Fibroblast of mammary gland (primary cell): ENCODE measurements at places on chromosomes 2 and 18.

DNA sequence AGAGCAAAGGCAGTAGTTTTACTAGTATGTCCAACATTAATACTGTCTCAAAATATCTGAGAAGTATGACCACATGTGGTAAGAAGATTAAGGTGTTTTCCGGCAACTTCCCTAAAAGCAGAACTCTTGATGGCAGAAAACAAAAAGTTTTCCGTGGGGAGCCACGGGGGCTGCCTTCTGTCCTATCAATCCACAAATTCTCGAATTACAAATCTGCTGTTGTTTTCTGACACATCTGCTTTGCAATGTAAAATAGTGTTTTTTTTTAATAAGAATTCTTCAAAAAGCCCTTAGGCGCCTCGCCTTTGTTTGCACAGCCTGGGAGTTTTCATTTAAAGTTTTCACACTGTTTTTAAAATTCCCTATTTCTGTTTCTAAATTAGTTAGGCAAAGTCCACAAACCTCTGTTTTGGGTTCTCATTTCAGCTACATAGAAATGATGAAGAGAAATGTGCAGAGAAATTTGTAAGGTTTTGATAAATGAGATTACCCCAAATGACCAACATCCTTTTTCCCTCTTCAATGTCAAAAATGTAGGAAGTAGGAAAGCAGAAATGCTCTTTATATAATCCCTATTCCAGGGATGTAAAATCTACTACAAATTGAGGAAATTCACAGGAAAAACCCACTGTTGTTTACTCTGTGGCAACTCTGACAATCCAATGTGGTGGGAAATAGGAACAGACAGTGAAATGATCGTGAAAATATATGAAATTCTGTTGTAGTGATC, 385.8 kb downstream of the ZEB2 start:
- DNase-seq = no peak

DNA sequence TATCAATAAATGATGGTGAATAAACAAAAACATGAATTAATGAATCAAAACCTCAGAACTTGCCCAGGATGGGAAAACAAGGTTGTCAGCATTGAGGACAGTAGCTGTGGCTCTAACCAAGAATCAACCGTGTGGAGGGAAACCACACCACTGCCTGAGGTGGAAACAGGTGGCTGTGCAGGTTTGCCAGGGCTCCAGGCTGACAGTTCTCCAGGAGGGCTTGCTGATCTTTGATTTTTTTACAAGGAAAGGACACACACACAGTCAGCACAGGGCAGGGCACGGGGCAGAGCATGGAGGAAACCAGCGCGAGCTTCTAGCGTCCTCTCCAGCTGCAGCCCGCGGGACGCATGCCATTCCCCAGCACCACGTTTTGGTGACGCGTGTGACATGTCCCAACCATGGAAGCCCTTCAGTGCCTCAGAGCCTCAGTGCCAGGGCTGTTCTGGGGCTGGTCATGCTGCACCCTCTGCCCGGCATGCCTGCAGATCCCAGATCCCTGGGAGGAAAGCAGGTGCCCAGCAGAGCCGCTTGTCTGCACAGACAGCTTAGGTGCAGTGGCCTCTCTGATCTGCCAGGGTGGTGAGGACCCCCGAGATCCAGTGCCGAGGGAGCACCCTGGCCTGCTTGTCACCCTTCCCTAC, 15.8 kb upstream of the AGXT start:
- no peak for DNase-seq

GRCh38 chr2:42922790-42923579, 130.6 kb upstream of the HAAO start:
- DNase-seq = peak; percentile 95

DNA sequence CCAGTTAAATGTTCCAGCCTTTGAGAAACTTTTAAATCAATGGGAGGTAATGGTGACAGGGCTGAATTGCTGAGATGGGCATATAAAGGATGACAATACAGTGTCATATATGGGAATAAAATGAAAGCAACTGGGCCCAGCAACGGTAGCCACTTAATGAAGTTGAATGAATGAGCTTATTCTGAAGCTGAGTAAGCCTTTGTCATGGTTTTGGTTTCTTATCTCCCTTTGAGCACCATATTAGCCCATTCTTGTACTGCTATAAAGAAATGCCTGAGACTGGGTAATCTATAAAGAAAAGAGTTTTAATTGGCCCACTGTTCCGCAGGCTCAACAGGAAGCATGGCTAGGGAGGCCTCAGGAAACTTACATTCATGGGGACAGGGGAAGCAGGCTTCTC, 3.5 kb upstream of the THUMPD2 start:
- DNase-seq = no peak

- peak; percentile 69 for DNase-seq
These were observed 31.2 kb downstream of the MARCHF4 start for GRCh38 chr2:216341121-216341520.

- DNase-seq = peak; percentile 39
These were observed 37.8 kb downstream of the COMMD1 start for GRCh38 chr2:61943251-61943650.

GRCh38 chr2:69059731-69060290, 46.8 kb downstream of the ANTXR1 start:
- peak; percentile 16 for DNase-seq

DNA sequence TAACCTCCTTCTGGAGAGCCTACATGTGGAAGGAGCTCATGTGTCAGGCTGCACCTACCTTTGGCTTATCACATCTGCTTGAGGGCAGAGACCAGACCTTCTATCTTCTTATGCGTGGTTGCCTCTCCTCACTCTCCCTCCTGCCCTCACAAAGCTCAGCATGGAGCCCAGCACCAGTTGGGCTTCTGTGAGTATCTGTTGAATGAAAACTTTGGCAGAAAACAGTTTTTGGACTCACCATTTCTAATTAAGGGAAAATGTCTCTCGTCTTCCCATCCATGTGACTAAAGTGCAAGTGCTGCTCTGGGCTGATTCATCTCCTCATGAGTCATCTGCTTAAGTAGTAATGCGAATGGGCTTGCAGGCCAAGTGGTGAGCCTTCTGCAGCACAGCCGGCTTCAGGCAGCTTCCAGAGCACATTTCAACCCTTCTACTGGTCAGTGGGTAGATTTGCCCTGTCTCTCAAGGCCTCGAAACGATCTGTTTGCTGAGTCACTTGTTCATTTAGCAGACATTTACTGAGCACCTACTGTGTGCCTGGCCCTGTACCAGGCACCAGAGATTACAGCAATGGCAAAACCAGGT, 102.6 kb downstream of the VSNL1 start:
- peak; percentile 98 for DNase-seq

- DNase-seq = no peak
These were observed 899.7 kb upstream of the CDH2 start for GRCh38 chr18:29076645-29077044.

DNA sequence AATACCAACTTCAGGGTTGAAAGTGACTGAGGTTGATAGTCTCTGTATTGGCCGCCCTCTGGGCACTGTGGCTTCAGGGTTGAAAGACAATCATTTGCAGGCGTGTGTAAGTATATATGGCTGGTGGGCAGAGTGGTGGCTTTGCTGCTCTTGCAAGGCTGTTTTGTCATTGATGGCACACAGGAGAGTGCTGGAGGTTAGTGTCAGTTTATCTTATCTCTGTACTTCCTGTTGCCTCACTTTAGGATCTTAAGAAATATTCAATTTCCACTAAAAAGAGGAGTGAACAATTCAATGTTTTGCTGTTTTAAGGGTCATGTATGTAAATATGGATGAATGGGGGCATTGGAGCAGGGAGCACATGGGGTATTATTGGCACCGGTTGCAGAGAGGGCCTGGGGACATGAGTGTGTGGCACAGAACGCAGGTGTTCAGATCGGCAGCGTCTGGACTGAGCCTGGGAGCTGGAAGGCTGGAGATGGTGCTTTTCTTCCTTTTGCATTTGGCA, 51.5 kb downstream of the NCK2 start:
- DNase-seq = no peak

DNA sequence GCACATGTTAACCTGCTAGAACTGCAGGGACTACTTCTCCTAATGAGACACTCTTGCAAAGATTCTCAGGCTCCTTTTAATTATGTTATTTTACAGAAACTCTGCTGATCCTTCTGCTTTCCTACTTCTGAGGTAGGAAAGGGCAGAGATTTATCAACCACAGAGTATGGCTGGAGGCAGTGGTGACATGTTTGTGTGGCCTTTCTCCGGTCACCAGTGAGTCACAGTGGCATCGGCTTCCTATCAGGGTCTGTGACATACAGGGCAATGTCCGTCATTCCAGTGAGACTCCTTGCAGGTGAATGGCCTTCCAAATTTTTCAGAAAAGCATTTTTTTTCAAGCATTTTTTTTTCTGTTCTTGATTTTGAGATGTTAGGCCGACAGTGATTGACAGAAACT, 180.7 kb upstream of the LYPD1 start:
- no peak for DNase-seq

DNA sequence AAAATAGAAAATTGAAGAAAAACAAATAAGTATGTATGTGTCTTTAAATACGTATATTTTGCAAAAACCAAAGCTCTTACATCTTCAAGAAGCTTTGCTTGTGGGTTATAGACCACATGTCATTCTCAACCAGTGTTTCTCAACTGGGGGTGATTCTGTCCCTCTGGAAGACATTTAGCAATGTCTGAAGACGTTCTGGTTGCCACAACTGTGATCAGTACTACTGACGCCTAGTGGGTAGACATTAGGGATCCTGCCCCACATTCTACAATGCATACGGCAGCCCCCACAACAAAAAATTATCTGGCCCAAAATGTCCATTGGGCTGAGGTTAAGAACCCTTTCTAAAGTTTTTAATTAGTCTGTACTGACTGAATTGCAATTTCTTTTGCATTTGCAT, 48.4 kb downstream of the UNC50 start:
- DNase-seq = no peak

- DNase-seq = no peak
These were observed 36.6 kb downstream of the SCTR start for GRCh38 chr2:119487434-119488244.

DNA sequence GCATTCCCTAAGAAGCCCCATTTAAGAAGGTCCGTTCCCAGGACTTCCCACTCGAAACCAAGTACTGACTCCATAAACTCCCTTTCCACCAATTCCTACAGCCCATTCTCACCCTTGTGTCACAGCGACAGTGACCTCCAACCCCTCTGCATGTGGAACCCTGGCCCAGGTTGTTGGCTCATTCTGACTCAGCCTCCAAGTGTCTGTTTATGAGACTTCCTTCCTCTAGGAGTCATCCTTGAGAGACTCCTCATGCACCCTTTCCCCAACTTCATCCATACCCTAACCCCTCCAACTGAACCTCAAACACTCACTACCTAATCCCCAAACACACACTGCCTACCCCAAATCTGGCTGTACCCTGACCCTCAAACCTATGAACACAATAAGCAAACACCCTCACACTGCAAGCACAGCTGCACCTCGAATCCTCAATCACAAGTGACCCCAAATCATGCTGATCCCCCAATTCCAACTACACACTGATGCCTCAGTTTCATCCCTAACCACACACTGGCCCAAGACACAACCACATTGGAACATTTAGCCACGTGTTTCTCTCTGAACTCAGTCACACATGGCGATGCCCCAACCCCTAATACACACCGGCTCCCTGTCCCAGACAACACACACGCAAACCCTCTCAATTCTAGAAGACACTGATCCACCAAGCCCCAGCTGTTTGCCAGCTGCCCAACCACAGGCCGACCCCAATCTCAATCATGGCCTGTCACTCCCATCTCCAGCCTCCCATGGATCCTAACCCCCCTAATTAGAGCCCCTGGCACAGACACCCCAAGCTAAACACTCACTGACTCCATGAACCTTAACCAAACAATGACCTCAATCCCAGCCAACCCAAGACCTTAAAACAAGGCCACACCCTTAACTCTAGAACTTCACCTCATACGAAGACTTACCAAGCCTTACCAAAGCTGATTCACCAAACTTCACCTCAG, 219.6 kb downstream of the CYP26B1 start:
- peak; percentile 46 for DNase-seq

DNA sequence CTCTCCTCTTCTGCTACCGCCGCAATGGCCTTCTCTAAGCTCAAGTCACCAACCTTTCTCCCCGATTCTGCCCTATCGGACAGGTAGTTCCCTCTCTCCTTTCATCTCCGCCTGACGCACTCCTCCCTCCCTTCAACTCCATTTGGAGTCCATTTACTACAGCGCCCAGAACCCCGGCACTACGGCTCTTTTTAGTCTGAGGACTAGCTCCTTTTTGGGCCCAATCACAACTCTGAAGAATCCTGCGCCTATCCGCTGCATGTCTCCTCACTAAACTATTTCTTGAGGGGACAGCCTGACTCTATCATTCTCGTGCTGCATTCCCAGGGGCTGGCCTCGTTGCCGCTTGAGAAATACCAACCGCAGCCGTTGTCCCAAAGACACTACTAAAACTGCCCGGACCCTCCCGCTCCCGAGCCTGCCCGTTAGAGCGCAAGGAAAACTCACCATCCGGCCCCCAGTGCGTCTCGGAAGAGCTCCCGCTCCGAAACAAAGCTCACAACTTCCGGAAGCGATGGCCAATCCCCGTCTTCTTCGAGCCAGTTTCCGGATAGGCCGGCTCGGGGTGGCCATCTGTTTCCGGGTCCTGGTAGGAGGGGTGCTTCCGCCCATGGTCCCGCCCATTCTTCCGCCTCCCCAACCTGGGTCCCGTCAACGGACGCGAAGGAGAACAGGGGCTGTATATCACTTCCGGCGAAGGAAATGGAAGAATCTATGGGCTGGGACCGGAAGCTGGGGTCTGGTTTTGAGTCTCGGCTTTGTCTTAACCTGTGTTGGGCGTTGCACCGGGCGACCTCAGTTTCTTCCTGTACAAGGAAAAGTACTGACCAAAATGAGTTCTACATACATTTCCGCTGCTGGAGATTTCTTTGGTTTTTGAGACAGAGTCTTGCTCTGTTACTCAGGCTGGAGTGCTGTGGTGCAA, at the start of gene TPRKB:
Gene TPRKB (minus strand): TSS at position 491 of the 925 bp plus-strand sequence. CDS start 2,776 bp downstream, outside the sequence.
- peak; percentile 97 for DNase-seq

GRCh38 chr18:13477147-13477683, 249.1 kb downstream of the FAM210A start:
- no peak for DNase-seq

- no peak for DNase-seq
These were observed 75.7 kb downstream of the BCL2L11 start for GRCh38 chr2:111196435-111196834.

DNA sequence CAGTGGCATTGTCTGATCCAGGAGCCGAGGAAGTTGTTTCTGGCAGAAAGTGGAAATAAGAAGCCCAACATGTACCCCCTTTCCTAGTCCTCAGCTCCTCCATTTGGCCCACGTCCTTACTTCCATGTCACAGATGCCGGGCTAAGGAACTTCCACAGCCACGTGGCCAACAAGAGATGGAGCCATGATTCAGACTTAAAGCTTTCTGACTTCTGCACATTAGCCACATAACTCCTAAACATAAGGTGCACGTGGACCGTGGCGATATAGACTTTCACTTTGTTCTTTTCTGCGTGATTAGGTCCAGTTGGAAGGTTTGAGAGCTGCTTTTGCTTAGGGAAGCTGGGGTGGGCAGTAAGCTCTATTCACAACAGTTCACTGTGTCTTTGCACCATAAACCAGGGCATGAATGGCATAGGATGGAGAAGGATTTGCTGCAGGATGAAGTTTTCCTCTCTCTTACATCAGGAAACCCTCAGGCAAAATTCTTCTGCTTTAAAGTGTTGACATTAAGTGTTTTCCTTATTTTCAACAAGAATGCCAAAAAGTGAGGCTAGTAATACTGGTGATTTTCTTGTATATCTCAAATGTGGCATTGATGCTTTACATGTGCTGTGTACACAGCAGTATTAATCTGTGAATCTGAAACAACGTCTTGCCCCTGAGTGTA, 61.2 kb upstream of the RBM44 start:
- no peak for DNase-seq

GRCh38 chr2:169247211-169247610, 115.1 kb downstream of the LRP2 start:
- DNase-seq = no peak
